Activated T-cell treated with anti-CD3 and anti-CD28 coated beads, Interleukin-2, amount 50 U/mL, for 48 hours (primary cell): ENCODE measurements at places on chromosomes 3 and 15.

GRCh38 chr3:64184621-64185020 is 40.6 kb downstream of the PRICKLE2 start:
- no peak for DNase-seq

- DNase-seq, result no peak
Measured at GRCh38 chr3:188693435-188693834, 478.3 kb upstream of the TPRG1 start.

- DNase-seq, result no peak
Measured at GRCh38 chr3:8539419-8539818, 37.8 kb downstream of the LMCD1 start.

DNA sequence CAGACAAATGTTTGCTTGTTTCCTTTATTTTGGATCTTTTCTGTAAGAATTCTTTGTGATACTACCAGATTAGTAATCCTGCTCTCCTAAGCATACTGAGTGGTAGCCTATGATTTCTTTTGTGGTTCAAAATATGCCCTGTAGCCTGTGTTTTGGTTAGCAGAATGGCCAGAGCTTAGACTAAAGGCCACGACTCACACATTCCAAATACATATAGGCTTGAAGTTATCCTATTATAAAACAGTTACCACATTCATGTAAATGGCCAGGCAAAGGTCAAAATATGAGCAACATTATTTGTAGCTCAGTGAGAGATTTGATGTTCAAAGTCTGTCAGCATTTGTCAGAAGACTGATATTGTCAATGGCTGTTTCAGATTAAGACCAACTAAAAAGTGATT is 84.5 kb downstream of the MITF start:
- DNase-seq, result no peak

DNA sequence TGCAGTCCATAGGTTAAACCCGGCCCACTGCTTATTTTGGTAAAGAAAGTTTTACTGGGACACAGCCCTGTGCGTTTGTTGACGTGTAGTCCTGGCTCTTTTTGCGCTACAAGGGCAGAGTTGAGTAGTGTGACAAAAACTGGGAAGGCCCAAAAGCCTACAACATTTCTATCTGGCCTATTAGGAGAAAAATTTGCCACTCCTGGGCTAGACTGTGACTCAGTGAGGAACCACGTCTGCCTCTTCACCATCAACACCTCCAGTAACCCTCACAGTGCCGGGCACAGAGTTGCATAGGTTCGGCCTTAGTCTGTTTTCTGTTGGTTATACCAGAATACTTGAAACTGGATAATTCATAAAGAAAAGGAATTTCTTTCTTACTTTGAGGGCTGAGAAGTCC is 110.3 kb downstream of the TOP2B start:
- no peak for DNase-seq

- DNase-seq, result no peak
Measured at GRCh38 chr3:77530870-77531269, 491.0 kb downstream of the ROBO2 start.

- no peak for DNase-seq
Measured at GRCh38 chr3:194399874-194400411, 877 bp upstream of the GP5 start.

DNA sequence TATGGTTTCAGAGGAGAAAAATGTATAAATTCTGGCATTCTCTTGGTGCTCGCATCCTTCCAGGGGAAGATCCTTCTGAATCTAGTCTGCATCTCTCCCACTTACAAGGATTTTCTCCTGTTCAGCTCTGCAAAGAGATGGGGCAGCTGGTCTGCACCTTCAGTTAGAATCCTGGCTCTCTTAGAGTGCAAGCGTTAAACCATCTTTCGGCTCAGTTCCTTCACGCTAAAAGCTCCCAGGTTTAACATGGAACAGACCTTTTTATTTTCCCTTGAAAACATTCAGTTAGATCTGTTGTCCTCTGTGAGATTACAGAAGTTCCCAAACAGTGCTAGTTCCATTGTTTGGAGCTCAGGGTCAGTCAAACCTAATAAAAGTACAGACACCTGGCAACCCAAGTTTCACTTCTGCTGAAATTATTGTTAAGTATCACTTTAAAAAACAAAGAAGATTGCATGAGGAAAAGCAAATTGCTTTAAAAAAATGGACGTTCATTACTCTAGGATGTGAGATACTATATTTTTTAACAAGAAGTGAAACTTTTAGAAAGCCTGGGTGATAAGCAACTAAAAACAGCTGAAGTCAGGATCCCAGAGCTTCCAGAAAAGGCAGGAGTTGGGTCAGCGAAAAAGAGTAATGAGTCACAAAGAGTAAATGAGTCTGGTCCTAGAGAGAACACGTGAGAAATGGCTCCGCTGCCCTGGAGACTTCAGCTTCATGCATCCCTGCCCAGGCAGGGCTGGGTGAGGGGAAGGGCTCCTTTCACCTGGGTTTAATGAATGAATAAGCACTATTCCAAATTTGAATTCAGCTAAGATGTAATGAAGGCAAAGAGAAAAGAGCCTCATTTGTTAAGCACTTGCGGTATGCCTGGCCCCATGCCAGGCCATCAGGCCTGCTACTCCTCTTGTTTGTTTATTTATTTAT is 63.3 kb downstream of the ABTB1 start:
- DNase-seq, result no peak

DNA sequence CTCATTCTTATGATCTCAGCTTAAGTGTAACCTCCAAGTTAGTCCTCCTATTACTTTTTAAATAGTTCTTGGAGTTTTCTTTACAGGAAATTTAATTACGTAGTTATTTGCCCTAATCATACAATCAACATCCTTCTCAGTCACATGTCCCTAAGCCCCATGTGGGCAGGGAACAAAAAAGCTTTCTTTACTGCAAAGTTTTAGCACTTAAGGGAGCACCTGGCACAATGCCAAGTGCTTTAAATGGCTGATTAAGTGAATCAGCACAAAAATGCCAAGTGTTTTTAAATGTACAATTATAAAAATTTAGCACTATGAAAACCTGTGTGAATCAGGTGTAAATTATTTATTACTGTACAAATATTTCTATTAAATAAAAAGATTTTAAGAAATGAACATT is 445.3 kb downstream of the C3orf38 start:
- DNase-seq, result no peak

DNA sequence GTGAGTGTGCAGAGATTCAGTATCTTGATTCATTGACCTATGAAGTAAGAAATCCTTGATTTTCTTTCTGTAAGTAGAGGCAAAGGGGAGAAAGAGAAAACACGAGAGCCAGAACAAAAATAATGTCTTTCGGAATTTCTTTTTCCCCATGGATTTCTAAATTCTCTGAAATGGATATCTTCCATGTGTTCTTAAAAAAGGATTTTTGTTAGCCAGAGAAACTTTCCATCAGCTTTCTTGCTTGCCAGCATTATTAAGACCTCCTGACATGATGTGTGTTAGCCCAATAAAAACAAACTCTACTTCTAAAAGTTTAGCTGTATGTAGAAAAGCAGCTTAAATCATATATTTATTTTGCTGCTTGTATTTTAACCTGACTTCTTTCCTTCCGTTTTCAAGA is 122.3 kb upstream of the AADACL2 start:
- no peak for DNase-seq

- DNase-seq, result no peak
Measured at GRCh38 chr3:58117561-58118181, 93.1 kb downstream of the DNASE1L3 start.

DNA sequence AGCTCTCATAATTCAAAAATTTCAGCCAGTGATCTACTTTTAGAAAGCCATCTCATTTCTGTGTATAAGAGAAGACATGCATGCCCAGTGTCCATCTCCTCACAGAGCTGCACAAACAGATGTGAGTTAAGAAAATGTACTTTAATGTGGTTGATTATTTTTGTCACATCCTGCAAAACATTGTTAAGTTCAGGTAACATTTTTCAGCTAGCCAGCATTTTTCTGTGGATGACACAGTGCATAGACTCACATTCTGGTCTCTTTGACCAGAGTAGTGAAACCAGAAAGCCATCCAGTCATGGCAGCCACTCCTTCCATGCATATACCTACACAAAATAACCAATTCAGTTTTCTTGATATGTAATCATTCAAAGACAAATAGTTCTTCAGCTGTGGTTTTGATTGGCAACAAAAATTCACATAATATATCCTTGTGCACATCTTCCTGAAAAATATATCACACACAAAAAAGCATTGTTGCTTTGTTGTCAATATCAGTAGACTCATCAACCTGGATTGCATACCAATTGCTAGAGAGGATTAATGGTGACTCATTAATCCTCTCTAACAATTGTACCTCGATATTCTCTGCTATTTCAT is 2.1 kb upstream of the PLSCR1 start:
- DNase-seq, result no peak
